ENCODE measurements at places on chromosomes 11 and 22.

- peak; percentile 32 for DNase-seq
Measured at GRCh38 chr11:113045146-113045545, 83.9 kb downstream of the NCAM1 start.

GRCh38 chr11:47087801-47088200 is 88.9 kb downstream of the ARFGAP2 start:
- DNase-seq, result no peak

GRCh38 chr11:606245-606644 is 9.5 kb downstream of the IRF7 start:
- DNase-seq, result no peak

- no peak for DNase-seq
Measured at GRCh38 chr22:38869663-38870062, 2.4 kb downstream of the CBX6 start.

DNA sequence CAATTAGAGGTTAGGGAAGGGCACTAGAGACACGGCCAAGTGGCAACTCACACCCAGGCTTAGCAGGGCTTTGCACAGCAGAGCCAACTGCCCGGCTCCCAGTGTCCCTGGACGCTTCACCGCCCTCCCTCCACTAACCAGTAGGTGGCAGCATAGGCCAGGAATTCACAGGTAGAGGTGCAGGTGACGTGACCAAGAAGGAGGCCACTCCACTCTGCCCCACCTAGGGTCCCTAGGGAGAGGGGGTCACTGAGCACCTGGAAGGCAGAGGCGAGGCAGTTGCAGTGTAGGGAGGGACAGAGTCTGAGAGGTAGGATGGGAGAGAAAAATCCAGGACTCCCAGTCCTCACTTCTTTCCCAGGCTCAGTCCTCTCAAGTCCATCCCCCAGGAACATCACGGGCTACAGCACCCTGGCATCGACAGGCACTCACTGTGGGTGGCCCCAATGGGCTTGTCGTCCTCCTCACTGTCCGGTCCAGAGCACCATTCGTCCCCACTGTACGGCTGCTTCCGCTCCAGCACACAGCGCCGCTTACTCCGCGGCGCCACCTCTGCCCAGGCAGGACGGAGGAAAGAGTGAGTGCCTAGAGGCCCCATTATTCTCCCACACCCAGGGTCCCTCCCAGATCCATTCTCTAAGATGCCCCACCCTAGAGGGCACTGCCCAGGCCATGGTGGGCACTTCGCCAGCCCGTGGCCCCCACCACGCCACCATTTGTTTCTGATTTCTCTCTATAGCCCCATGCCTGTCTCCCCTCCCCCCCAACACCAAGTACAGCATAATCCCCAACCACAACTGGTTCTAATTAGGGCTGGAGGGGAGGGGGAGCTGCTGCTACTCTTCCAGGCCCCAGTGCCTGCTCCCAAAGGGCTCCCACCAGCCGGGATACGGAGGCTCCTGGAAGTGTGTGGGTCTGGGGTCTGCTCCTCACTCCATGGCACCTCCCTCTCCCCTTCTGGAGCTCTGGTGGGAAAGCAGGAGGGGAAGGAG is 18.4 kb downstream of the BCL9L start:
- DNase-seq, result peak; percentile 86

DNA sequence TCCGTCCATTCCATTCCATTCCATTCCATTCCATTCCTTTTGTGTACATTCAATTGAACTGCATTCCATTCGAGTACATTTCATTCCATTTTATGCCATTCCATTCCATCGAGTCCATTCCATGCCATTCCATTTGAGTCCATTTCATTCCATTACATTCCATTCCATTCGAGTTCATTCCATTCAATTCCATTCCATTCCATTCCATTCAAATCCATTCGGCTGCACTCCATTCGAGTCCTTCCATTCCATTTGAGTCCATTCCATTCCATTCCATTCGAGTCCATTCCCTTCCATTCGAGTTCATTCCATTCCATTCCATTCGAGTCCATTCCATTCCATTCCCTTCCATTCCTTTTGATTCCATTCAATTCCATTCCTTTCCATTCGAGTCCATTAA is 4800.6 kb upstream of the OR11H1 start:
- no peak for DNase-seq

GRCh38 chr11:131402040-131402439 is 31.6 kb downstream of the NTM start:
- DNase-seq, result no peak

- peak; percentile 96 for DNase-seq
Measured at GRCh38 chr11:65903068-65903481, 2.9 kb upstream of the FOSL1 start.

GRCh38 chr11:12110201-12110713 is at the start of gene MICAL2:
MICAL2 (plus strand) TSS chr11:12110590; CDS start chr11:12162156, 51,566 bp downstream.
- peak; percentile 90 for DNase-seq

DNA sequence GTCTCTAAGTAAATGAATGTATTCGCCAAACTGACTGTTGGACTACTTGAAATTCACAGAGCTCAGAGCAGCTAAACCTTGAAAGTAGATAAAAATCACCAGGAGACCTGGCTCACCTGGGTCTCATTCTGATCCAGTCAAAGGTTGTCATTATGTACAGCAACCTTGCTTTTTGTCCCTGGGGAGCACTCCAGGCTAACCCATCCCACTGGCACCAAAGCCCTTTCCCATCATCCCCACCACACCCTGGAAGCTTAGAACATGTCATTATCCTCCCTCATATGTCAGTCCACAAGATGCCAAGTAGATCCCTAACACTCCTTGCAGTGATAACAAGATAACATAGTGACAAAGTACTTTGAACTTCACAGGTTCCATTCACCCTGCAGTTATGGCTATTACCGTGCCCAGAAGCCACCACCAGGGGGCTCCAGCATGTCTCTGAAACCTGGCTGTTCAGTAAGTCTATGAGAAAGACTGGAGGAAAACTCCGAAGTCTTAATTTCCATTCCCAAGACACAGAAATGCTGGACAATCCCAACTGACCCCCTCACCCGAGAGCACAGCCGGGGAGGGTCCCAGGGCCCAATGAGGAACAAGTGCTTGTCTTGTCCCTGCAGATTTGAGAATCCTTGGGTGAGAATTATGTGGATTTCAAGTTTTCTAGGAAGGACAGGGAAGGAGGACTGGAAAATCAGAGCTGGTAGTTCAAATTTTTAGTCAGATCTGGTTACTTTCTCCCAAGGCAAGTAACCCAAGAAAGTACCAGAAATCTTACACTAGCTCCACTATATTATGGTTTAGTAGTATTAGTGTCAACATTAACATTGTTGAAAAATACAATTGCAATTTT is 43.0 kb upstream of the USP47 start:
- peak; percentile 88 for DNase-seq

- peak; percentile 76 for DNase-seq
Measured at GRCh38 chr11:34161812-34162492, 56.5 kb downstream of the NAT10 start.

- no peak for DNase-seq
Measured at GRCh38 chr11:130834886-130835285, 81.4 kb downstream of the SNX19 start.

GRCh38 chr22:29994943-29995342 is 85.3 kb upstream of the HORMAD2 start:
- no peak for DNase-seq

DNA sequence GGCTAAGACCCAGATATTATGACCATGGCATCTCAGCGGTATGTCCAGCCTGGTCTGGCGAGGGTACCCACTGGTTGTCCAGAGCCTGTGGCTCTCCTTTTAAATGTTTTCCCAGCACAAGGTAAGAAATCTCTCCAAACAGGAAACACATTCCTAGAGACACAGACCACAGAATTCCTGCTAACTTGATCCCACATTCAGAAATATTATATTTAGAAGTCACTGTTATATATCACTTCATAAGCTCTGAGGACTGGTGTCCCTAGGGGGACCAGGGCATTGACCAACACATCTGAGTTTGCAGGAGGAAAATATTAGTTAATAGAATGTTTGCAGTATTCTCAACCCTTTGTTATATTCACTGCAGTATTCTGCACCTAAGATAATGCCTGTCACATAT is 23.1 kb downstream of the TMPRSS13 start:
- no peak for DNase-seq

- peak; percentile 69 for DNase-seq
Measured at GRCh38 chr22:17786435-17787161, 12.3 kb upstream of the BID start.

GRCh38 chr11:60710482-60710881 is 11.1 kb downstream of the MS4A8 start:
- peak; percentile 79 for DNase-seq

GRCh38 chr11:102360681-102361080 is 13.7 kb downstream of the BIRC2 start:
- no peak for DNase-seq

GRCh38 chr11:124642628-124643027 is 20.0 kb downstream of the TBRG1 start:
- DNase-seq, result no peak

DNA sequence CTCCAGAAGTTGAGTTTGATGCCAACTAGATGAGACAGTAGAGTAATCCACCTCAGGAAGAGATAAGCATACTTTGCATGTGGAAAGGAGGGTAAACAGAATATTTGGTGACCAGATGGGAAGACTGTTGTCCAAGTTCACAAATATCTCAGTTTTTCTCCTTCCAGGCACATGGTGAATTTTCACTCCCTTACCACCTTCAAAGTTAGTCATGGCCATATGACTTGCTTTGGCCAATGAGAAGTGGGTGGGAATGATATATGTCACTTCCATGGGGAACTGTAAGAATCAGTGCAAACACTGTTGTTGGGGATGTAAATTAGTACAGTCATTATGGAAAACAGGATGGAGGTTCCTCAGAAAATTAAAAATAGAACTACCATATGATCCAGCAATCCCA is 105.8 kb downstream of the SPATA19 start:
- no peak for DNase-seq

GRCh38 chr11:122276221-122276620 is 160.2 kb upstream of the BLID start:
- DNase-seq, result no peak

DNA sequence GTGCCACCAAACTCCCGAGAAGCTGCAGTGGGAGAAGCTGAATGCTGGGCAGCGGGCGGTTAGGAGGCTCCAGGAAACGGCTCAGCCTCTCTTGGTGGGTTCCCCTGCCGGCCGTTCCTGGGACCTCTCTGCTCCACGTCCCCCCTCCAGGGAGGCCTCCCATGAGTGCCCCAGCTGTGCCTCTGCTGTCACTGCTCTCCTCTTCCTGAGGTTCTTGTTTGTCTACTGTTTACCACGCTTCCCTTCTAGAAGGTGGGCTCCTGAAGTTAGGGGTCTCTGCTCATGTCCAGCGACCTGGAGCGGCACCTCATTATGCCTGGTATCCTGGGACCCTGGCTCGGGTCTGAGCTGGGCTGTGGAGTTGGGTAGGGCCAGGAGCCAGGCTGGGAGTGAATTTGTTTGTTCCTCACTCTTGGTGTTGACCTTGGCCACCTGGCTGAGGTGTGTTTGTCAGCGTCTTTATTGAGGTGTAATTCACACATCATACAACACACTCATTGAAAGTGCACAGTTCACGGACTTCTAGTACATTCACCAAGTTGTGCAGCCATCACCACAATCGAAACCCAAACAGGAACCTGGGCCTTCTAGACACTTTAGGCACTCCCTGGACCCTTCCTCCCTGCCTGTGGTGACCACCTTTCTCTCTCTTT is 37.8 kb upstream of the GRAMD4 start:
- no peak for DNase-seq

DNA sequence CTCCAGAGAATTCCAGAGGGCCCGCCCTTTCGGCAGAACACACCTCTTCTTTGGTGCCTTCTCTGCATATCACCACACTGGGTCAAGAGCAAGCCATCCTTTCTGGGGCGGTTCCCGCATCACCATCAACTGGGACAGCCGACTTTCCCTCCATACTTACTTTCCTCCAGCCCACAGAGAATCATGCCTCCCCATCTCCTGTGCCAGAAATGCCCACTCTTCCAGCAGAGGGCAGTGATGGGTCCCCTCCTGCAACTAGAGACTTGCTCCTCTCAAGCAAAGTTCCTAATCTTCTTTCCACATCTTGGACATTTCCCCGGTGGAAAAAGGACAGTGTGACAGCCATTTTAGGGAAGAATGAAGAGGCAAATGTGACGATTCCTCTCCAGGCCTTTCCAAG is 157.7 kb downstream of the C11orf91 start:
- peak; percentile 79 for DNase-seq
